ENCODE measurements at places on chromosomes 7 and 10. TPM values are rescaled to one million over a fixed set of nuclear protein-coding genes. Genes with fewer than 3 reads are reported as not detected.

- H3K36me3 ChIP-seq, result no peaks in the 10 kb centered on the region
- no peak for DNase-seq
- H3K27me3 ChIP-seq, result no peaks in the 10 kb centered on the region
- no peak overlapping the region for H3K4me3 ChIP-seq
- no peaks in the 10 kb centered on the region for H3K4me1 ChIP-seq
- H3K27ac ChIP-seq, result no peak overlapping the region
Measured at GRCh38 chr10:75845176-75845947, 413.9 kb downstream of the LRMDA start.

DNA sequence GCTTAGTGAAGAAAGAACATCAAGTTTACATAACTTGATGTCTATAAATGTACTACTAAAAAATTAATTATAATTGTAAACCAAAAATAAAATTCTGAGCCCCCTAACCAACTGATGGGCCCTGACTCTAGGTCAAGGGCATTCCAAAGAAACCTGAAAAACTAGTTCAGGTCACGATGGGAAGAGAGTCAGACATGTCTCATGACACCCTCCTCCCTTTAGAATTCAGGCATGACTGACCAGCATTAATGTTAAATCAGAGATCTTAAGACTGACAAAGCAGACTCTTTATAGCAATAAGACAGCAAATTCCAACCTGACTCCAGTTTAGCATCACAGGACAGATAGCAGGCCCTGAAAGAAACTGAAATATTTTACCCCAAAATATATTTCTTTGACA lies 21.6 kb upstream of the OTUD1 start:
- H3K36me3 ChIP-seq, result no peaks in the 10 kb centered on the region
- H3K4me3 ChIP-seq, result no peak overlapping the region
- DNase-seq, result no peak
- H3K27me3 ChIP-seq, result no peaks in the 10 kb centered on the region

DNA sequence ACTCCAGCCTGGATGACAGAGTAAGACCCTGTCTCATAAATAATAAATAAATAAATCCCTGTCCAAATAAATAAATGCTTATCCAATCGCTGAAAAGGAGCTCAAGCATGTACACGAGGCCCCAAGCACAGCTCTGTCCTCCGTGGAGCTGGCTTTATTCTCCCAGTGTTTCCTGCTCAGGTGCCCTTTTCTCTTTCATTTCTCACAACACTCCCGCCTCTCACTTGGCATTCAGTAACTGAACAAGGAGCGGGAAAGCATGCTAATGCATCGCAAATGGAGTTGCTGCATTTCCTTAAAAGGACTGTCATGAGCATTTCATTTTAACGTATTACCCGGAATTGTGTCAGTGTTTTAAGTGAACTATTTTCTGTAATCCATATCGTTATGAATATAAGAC lies 210.9 kb upstream of the C7orf33 start:
- H3K27ac ChIP-seq, result no peak overlapping the region
- H3K27me3 ChIP-seq, result no peaks in the 10 kb centered on the region
- no peaks in the 10 kb centered on the region for H3K4me1 ChIP-seq
- no peak for DNase-seq

DNA sequence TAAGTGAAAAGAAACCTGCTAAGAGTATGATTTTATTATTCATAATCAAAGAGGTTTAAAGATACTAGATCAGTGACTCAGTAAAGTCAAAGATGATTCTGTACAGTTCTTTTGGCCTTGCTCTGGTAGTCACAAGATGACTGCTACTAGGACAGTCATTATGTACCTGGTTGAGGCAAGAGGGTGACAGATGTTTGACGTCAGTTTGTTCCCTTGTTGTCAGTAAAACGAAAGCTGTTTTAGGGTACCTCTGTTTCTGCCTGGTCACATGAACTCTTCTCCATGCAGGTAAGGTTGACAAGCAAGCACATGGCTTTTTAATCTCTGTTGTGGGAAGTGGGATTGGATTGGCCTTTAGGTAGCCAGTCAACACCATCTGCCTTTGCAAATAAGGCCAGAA lies 308.0 kb downstream of the EXOC4 start:
- H3K4me3 ChIP-seq, result no peak overlapping the region
- H3K36me3 ChIP-seq, result no peaks in the 10 kb centered on the region
- no peak overlapping the region for H3K27ac ChIP-seq
- DNase-seq, result no peak

GRCh38 chr7:139627831-139628230 lies 104.3 kb downstream of the CLEC2L start:
- peaks cover 59% of the 10 kb centered on the region for H3K4me1 ChIP-seq
- H3K27me3 ChIP-seq, result no peaks in the 10 kb centered on the region
- H3K27ac ChIP-seq, result no peak overlapping the region
- no peak for DNase-seq
- peak overlapping the region; percentile 0 for H3K4me3 ChIP-seq

GRCh38 chr7:159092701-159093121 lies 52.0 kb downstream of the VIPR2 start:
- H3K4me1 ChIP-seq, result no peaks in the 10 kb centered on the region
- H3K27ac ChIP-seq, result no peak overlapping the region
- no peaks in the 10 kb centered on the region for H3K27me3 ChIP-seq
- DNase-seq, result no peak
- H3K4me3 ChIP-seq, result no peak overlapping the region
- no peaks in the 10 kb centered on the region for H3K36me3 ChIP-seq

GRCh38 chr7:19336836-19337383 lies 191.7 kb upstream of the FERD3L start:
- no peaks in the 10 kb centered on the region for H3K4me1 ChIP-seq
- H3K27me3 ChIP-seq, result no peaks in the 10 kb centered on the region
- no peak overlapping the region for H3K4me3 ChIP-seq
- DNase-seq, result no peak
- H3K36me3 ChIP-seq, result no peaks in the 10 kb centered on the region
- no peak overlapping the region for H3K27ac ChIP-seq

GRCh38 chr10:118076705-118077104 lies 30.0 kb upstream of the RAB11FIP2 start:
- H3K36me3 ChIP-seq, result no peaks in the 10 kb centered on the region
- no peaks in the 10 kb centered on the region for H3K4me1 ChIP-seq
- no peaks in the 10 kb centered on the region for H3K27me3 ChIP-seq
- H3K4me3 ChIP-seq, result no peak overlapping the region

- H3K4me1 ChIP-seq, result peaks cover 33% of the 10 kb centered on the region
- DNase-seq, result peak; percentile 67
- H3K27me3 ChIP-seq, result no peaks in the 10 kb centered on the region
- no peak overlapping the region for H3K4me3 ChIP-seq
Measured at GRCh38 chr10:22570733-22571430, 143.5 kb downstream of the PIP4K2A start.

- H3K36me3 ChIP-seq, result no peaks in the 10 kb centered on the region
- H3K4me1 ChIP-seq, result no peaks in the 10 kb centered on the region
- no peak overlapping the region for H3K27ac ChIP-seq
- DNase-seq, result no peak
- no peak overlapping the region for H3K4me3 ChIP-seq
Measured at GRCh38 chr10:4282496-4282895, 497.5 kb upstream of the KLF6 start.

DNA sequence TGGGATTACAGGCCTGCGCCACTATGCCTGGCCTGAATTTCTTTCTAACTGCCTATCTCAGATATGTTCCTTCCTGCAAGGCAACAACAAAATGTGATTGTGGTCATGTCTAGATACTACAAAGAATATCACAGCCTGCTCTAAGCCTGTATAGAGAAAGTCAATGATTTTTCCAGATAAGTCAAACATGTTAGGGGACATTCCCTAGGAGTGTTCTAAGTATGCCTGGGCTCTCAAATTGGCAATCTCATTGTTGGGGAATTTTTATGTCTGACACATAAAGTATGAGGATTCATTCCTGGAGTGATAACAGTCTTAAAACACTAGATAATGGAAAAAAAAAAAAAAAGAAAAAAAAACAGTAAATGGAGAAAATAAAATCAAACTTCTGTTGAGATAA lies 406.1 kb downstream of the GATA3 start:
- no peak overlapping the region for H3K4me3 ChIP-seq
- H3K36me3 ChIP-seq, result no peaks in the 10 kb centered on the region
- H3K27ac ChIP-seq, result no peak overlapping the region
- DNase-seq, result no peak

DNA sequence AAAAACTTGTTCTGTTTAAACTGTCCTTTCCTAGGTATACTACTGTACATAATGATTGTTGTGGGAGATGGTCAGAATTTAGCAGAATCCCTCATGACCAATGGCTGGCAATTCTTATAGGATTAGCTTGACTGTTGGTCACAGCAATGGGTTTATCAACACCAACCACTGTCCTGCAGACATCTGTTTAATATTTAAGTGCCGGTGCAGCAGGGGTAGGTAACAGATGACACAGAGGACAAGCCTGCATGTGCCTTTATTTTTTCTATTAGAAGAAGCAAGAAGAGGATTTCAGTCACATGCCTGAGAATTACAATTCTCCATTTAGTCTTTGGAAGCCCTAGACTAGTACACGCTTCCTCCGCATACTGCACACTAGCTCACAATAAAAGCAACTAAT lies 48.4 kb downstream of the CCDC6 start:
- no peaks in the 10 kb centered on the region for H3K36me3 ChIP-seq
- no peak overlapping the region for H3K27ac ChIP-seq
- no peak for DNase-seq
- H3K4me1 ChIP-seq, result no peaks in the 10 kb centered on the region
- H3K27me3 ChIP-seq, result no peaks in the 10 kb centered on the region

- no peaks in the 10 kb centered on the region for H3K27me3 ChIP-seq
- H3K4me1 ChIP-seq, result no peaks in the 10 kb centered on the region
- no peak for DNase-seq
- no peak overlapping the region for H3K27ac ChIP-seq
Measured at GRCh38 chr7:15323550-15323949, 238.3 kb downstream of the AGMO start.

DNA sequence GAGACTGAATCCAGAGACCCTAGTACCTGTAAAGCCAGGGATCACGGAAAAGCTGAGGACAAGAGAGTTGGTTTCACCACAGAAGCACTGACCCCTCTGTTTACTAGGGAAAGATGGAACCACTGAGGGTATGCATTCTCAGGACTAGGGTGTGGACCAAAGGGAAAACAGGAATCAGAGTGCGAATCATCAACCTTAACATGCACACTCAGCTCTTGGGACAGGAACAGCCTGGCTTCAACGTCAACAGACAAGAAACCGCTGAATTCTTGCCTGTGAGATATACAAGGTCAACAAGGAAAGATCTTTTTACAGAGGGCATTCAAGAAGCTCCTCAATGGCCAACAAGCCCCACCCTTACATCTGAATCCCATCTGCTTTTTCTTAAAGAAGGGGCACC lies 14.9 kb downstream of the TNRC18 start:
- H3K4me1 ChIP-seq, result no peaks in the 10 kb centered on the region
- H3K27me3 ChIP-seq, result no peaks in the 10 kb centered on the region
- H3K36me3 ChIP-seq, result no peaks in the 10 kb centered on the region
- no peak overlapping the region for H3K4me3 ChIP-seq

- no peak overlapping the region for H3K27ac ChIP-seq
- H3K4me1 ChIP-seq, result no peaks in the 10 kb centered on the region
- DNase-seq, result no peak
- H3K4me3 ChIP-seq, result no peak overlapping the region
Measured at GRCh38 chr7:150820148-150820547, 19.6 kb downstream of the TMEM176A start.

GRCh38 chr7:42672339-42672999 lies 239.4 kb downstream of the C7orf25 start:
- DNase-seq, result no peak
- H3K36me3 ChIP-seq, result no peaks in the 10 kb centered on the region
- H3K4me1 ChIP-seq, result no peaks in the 10 kb centered on the region

DNA sequence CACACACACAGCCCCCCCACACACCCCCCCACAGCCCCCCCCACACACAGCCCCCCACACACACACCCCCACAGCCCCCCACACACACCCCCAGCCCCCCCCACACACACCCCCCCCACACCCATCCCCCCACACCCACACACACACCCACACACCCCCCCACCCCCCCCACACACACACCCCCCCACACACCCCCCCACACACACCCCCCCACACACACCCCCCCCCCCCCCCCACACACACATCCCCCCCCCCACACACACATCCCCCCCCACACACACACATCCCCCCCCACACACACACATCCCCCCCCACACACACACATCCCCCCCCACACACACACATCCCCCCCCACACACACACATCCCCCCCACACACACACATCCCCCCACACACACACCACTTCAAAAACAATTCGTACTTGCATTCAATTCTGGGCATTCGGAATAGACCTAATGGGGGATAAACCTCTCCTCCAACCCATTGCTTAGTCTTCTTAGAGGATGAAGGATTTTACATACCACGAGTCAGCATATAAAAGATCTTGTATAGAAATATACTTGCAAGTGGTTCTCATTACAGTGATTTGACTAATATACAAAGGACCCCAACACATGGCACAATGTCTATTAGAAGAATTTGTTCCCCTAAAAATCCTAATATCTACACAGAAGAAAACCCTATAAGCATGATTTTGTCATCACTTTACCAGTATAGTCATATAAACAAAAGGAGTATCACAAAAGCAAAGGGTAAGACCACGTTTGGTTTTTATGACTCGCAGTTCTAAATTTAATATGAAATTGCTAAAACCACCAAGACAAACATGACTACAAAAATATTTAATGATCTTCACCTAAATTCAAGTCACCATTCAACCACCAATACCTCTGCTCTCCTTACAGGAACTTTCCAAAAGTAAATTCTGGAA lies 80.9 kb downstream of the DIP2C start:
- no peak overlapping the region for H3K4me3 ChIP-seq
- no peak overlapping the region for H3K27ac ChIP-seq
- no peaks in the 10 kb centered on the region for H3K4me1 ChIP-seq
- H3K27me3 ChIP-seq, result no peaks in the 10 kb centered on the region
- H3K36me3 ChIP-seq, result no peaks in the 10 kb centered on the region

DNA sequence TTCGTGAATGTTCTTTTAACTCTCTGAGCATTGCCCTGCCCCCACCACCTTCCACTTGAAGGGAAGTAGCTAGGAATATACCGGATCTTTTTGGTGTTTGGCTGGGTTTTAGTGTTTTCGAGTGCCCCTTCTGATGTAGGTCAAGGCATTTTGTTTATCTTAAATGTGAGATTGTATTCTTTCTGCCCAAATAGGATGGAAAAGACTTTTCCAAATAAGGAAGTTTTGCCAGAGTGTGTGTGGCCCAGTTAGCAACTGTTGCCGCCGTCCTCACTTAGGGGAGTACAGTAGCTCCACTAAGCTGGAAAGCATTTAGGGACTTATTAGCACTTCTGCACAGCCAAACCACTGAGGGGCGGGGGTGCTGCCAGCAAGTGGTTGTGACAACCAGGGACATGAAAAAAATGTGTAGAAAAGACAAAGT lies 29.8 kb upstream of the VCL start:
- H3K4me3 ChIP-seq, result no peak overlapping the region
- no peaks in the 10 kb centered on the region for H3K36me3 ChIP-seq
- H3K27me3 ChIP-seq, result no peaks in the 10 kb centered on the region
- peak; percentile 35 for DNase-seq

The ZNF33A gene
- total RNA-seq, result 25.7 TPM

The ZNF107 gene
- 14.2 TPM for total RNA-seq

The CPXM2 gene
- total RNA-seq, result not detected

The MDH2 gene
- total RNA-seq, result 282 TPM

The NKX1-2 gene
- total RNA-seq, result not detected

The CNPY4 gene
- total RNA-seq, result 19.0 TPM

Measured in CD8-positive, alpha-beta memory T cell (primary cell).